Small intestine (tissue), 16 donors: ENCODE measurements at places on chromosomes 1 and 21.

GRCh38 chr1:55993646-55994318 lies 585.6 kb downstream of the PLPP3 start:
- no peak for DNase-seq

DNA sequence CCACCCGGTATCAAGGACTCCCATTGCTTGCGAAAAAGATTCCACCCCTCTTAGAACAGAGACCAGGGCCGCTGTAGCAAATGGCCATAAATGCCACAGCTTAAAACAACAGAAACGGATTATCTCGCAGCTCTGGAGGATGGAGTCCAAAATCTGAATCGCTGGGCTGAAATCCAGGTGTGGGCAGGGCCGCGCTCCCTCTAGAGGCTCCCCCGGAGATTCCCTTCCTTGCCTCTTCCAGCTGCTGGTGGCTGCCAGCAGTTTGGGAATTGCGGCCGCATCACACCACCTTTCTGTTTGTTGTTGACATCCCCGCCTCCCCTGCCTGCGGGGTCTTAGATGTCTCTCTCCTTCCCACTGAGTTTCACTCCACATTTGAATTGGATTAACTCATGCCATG lies 15.6 kb downstream of the PDE9A start:
- peak; percentile 38 for DNase-seq

DNA sequence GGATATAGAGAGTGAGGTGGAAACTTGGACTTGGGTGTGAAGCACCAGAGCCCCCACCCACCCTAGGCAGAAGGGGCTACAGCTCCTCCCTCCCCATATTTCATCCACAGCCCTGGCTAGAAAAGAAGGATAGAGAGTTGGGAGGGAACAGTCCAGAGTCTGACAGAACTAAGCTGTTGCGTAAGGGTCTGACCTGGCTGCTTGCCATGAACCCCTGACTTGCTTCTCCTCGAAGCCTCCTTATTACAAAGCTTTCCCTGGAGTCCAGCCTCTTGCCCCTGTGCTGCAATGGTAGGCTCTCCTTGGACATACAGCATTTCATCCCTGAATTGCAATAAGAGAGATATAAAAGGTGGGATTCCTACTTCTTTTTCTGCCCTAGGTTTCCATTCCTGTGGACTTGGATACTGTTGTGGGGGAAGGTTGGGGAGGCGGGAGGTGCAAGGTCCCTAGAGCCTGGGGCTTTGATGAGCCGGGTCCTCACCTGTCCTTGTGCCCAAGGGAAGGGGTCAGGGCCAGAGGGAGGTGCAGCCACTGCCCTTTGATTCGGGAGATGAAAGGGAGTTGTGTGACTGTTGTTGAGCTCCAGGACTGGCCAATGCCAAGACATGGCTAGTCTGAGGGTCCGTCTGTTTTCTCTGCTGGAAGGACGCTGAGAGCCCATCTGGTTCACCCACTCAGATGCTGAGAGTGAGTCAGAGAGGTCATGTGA lies 2.7 kb downstream of the RHBG start:
- DNase-seq = peak; percentile 94

DNA sequence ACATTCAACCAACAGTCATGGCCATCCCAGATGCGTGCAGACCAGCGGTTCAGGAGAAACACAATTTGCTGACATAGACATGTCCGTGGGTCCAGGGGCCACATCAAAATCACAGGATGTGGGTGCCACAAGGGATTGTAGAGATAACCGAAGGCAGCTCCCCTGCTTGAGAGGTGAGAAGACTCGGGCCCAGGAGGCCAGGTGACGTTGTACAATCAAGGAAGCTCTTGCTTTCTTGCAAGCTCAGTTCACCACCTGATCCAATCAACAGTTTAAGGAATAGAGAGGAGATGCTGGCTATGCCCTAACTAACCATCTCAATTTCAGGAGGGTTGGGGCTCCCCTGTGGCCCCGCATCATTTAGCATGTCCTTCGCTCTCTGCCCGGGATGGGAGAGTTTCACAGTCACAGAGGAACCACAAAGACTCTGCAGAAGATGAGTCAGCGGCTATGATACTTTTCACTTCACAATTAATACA lies 19.5 kb downstream of the UBASH3A start:
- DNase-seq = peak; percentile 40

GRCh38 chr1:116537040-116537831 lies 33.6 kb downstream of the CD58 start:
- DNase-seq = no peak
